NCI-H187 (cell line): ENCODE measurements at places on chromosomes 7 and 10.

DNA sequence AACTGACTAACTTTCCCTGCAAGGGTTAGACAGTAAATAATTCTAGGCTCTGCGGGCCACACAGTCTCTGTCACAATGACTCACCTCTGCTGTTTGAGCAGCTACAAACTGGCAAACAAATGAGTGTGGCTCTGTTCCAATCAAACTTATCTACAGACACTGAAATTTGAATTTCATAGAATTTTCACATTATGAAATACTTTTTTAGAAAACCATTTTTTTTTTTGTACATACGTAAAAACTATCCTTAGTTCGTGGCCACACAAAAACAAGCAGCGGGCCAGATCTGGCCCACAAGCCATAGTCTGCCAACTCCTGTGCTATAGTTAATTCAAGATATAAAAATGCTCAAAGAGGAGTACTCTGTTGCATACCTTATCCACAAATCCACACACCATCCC, 32.6 kb downstream of the PIP4K2A start:
- DNase-seq = no peak

GRCh38 chr10:11246752-11247467, 229.2 kb downstream of the CELF2 start:
- no peak for DNase-seq

DNA sequence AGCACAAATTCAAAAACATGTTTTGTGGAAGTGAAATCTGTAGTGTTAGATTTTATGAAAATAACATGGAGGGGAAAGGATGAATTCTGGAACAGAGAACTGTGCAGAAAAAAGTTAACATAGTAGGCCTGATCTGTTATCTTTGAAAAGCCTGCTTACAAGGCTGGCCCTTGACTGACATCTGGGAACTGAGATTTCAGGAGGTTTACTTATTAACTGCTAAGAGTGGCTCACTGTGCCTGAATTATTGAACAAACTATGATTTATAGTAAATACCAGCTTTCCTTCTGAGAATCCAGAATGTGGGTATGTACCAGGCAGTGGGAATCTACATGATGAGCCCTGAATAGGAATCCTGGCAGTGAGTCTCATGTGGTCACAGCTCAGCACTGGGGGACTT, 30.5 kb downstream of the NSUN6 start:
- no peak for DNase-seq

- DNase-seq = no peak
Observed at GRCh38 chr7:7384228-7384627, 151.4 kb downstream of the COL28A1 start.

DNA sequence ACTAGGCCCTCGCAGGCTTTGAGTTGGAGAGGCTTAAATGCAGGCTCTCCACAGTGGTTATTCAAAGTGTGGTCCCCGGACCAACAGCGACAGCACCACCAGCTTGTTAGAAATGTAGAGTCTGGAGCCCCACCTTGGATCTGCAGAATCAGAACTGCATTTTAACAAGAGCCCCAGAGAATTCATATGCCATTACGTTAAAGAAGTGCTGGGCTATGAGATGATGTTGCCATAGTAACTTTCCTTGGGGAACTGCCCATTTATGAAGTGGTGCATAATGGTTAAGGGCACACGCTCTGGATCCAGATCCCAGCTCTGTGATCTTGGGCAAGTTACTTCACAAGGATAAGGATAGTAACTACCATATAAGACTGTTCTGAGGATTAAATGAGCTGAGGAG, 48.9 kb downstream of the ZCCHC24 start:
- no peak for DNase-seq
